Right hindlimb (tissue), 1 donor: ENCODE measurements at places on chromosomes 1 and 21.

- DNase-seq = no peak
Observed at GRCh38 chr1:17130138-17130635, 10.9 kb upstream of the PADI2 start.

DNA sequence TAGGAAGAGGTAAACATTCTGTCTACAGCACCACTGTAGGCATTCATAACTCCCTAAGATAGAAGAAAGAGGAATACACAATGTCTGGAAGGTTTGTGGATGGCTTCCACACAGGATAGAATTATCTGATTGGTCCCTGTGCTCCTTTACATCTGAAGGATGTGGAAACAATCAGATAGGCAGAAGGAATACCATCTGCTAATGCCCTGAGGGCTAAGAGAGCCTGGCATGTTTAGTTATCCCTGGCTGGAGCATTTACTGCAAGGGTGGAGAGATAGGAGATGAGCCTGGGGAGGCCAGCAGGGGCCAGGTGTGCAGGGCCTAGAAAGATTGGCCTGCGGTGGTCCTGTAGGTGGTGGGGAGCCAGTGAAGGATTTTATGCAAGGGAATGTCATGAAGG lies 8.6 kb upstream of the ACBD3 start:
- DNase-seq = no peak

DNA sequence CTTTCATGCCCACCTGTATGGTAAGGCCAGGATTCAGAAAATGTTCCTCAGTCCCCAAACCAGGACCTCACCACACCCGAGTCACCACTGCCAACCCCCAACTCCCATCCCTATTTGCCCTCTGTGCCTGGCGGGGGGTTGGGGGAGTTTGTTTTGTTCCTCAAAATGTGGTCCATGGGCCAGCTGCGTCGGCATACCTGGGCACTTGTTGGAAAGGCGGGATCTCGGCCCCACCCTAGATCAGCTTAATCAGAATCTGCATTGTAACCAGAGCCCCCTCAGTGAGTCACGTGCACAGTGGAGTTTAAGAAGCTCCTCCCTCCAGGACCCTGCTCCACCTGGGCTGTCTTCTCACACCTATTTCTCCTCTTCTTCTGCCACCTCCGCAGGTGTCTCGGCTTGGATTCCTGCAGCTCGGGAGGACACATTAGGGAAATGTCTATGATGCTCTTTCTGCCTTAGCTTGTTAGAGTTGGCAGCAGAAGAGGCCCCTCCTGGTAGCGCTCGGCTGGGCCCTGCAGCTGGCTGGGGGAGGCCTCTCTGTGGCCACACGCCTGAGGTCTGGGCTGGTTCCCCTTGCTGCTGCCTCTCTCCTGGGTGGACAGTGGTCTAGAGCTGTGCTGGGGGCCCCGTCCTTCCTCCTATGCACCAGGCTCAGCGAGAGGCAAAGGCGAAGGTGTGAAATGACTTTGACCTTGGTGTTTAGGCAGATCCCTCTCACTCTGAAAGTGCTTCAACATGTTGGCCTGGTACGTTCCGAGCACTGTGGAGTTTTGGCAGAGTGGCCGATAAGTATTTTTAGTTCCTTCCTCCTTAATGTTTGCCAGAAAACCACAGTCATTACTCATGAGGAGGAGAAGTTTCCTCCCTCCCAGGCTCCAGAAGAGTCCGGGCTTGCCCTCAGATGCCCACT lies 41.8 kb upstream of the CAMTA1 start:
- peak; percentile 76 for DNase-seq

- DNase-seq = no peak
Observed at GRCh38 chr1:11634365-11635192, 19.6 kb downstream of the FBXO2 start.

GRCh38 chr1:37930246-37931101 lies 16.4 kb downstream of the INPP5B start:
- DNase-seq = no peak

GRCh38 chr1:235939480-235939775 lies 72.7 kb upstream of the LYST start:
- no peak for DNase-seq

GRCh38 chr1:186681801-186682200 lies 1.6 kb upstream of the PTGS2 start:
- DNase-seq = no peak

DNA sequence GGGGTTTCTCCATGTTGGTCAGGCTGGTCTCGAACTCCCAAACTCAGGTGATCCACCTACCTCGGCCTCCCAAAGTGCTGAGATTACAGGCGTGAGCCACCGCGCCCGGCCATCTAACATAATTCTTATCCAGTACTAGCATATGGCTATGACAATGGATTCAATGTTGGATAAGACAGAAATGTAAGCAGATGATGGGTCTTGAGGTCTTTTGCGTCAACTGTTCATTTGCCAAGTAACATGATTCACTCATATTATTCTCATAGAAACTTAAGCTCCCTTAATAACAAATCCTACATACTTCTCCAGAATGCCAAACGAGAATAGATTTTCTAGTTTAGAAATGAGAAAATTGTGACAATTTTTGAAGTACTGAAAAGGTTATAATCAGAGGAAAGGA lies 170.3 kb downstream of the RGS7 start:
- no peak for DNase-seq

GRCh38 chr1:237042526-237042891 lies 525 bp downstream of the RYR2 start:
- no peak for DNase-seq

DNA sequence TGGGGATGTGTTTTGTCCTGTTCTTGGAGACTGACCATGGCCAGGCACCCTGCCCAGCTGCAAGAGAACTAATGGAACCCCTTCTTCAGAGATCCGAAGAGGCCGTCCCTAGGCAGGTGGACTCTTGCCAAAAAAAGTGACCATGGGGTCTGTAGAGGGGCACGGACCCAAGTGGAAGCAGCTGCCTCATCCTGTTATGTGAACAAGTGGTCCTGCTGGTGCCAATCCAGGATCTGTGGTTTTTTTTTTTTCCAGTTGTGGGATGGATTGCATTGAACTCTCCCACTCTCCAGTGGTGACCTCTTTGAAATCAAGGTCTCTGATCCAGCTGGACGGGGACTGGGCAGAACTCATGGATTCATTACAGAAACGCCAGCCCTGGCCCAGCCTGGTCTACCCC lies 71.2 kb downstream of the ARHGEF10L start:
- DNase-seq = no peak

- DNase-seq = no peak
Observed at GRCh38 chr1:160761886-160762285, 22.8 kb downstream of the SLAMF7 start.

DNA sequence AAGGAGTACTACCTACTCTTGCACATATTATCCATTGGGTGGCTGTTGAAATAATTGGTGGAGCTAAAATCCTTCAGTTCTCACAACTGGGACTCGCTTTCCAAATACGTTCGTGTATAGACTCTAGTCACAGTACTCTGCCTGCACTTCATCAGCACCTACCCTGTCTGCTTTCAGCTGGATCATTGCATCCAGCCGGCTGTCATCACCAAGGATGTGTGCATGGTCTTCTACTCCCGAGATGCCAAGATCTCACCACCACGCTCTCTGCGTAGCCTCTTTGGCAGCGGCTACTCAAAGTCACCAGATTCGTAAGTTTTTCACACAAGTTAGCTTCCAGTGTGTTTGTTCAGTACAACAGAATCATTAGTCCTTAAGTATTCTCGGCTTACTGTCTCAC lies 37.3 kb upstream of the PGD start:
- DNase-seq = no peak

- no peak for DNase-seq
Observed at GRCh38 chr1:54291276-54292001, 91.5 kb downstream of the MRPL37 start.

DNA sequence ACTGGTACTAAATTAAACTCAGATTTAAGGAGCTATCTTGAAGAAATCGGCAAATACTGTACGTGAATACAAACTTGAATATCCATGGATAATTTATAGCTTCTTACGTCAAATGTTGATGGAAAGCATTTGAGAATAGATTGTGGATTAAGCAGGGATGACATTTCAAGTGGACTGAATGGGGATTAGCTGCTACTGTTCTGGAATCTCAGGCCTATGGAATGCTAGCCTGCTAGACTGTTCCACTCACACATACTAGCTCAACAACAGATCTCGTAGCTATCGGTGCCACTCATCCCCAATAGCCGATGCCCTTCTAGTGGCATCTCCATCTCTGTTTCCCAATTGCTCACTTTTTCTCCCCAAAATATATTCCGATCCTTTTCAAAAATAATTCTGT lies 62.0 kb upstream of the USP25 start:
- DNase-seq = no peak

DNA sequence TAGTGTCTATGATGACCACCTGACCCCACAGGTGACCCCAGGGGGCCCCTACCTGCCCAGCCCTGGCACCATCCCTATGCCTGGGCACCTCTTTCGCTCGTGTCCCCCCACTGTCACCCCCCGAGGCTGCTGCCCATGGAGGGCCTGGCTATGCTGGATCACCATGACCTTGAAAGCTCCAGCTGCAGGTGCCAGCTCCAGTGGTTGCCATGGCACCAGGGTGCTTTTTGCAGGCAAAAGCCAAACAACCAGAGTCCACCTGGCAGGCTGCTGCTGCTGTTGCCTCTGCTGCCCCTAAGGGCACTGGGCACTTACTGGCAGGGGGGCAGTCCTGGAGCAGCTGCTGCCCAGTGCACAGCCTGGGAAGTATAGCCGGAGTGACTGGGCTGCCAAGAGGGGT lies 21.7 kb downstream of the ETNK2 start:
- no peak for DNase-seq

DNA sequence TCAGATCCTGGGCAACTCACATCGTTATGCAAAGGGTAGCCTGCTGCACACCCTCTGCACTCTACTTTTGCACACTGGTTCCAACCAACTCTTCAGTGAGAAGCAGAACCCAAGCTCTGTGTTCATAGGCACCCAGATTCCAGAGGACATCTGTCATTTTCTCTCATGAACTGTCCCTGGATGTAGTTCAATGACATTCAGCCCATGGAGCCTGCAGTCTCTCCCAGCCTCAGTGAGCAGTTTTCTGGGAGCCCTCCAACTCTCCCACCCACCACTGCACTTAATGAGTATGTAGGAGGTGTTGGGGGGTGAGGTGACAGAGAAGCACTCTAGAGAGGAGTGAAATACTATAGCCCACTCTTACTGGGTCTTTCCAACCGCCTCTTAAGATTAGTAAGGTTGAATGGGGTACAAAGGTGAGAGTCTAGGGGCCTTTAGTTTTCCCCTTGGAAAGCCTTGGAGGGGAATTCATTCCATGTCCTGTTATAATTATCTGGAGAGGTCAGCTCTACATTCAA lies 58.1 kb upstream of the APOBEC4 start:
- DNase-seq = no peak

- DNase-seq = peak; percentile 25
Observed at GRCh38 chr1:198556971-198557370, 16.5 kb upstream of the ATP6V1G3 start.

- peak; percentile 31 for DNase-seq
Observed at GRCh38 chr21:37758982-37759381, 157.3 kb downstream of the KCNJ6 start.

DNA sequence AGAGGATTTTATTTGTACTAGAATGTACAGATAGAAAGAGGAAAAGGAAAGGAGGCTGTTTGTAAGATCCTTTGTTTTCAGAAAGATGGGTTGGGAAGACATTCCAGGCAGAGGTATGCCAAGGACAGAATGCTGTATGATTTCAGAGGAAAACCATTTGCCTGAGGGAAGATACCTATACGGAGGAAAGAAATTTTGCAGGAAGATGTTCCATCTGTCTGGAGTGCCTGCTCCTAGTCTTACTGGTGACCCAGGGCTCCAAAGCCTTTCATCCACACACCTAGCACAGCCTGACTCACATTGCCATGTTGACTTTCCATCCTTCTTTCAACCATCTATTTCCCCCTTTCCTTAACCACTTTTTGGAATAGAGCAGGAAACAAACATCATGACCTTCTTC lies 18.2 kb downstream of the SAMD13 start:
- DNase-seq = no peak

GRCh38 chr1:189751311-189751710 lies 726.4 kb downstream of the BRINP3 start:
- DNase-seq = no peak

DNA sequence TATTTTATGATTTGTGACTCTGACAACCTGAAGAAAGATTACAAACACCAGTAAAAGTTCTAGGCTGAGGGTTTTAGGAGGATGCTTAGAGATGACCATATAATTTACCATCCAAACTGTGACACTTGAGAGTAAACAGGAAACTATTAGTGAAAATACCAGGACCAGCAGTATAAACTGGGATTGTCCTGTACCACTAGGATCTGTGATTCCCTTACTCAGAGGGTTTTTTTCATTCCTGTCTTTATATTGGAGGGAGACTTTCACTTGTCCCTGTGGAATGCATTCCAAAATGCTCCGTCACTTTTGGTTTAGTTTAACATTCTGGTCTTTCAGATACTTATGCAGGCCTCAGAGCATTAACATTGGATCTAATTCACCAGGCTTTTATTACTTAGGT lies 482.9 kb downstream of the PTBP2 start:
- DNase-seq = no peak

DNA sequence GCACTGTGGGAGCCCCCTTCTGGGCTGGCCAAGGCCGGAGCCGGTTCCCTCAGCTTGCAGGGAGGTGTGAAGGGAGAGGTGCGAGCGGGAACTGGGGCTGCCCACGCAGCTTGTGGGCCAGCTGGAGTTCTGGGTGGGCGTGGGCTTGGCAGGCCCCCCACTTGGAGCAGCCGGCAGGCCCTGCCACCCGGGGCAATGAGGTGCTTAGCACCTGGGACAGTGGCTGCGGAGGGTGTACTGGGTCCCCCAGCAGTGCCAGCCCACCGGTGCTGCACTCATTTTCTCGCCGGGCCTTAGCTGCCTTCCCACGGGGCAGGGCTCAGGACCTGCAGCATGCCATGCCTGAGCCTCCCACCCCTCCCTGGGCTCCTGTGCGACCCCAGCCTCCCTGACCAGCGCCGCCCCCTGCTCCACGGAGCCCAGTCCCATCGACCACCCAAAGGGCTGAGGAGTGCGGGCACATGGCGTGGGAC lies 11.6 kb downstream of the SCYL3 start:
- DNase-seq = no peak

DNA sequence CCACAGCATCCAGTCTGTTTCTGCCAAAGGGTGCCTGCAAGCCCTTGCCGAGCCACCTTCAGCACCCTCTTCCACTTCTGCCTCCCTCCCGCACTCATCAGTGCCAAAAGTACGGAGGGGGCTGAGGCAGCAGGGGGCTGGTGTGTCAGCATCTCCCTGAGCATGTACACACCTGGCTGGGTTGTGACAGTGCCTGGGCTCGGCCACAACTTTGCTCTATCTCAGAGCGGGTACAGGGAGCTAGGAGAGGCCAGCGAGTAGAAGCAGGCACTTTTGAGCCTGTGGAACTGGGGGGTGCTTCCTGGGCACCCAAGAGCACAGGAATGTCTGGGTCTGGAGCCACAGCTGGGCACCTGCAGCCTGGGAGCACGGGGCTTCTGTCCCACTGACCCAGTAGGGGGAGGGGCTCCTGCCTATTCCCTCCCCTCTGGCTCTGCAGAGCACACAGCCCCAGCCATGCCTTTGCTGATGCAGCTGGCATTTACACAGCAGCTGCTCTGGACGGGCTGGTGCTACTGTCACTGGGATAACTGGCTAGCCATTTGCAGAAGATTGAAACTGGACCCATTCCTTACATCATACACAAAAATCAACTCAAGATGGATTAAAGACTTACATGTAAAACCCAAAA lies 319.8 kb upstream of the RRP15 start:
- DNase-seq = no peak

- DNase-seq = no peak
Observed at GRCh38 chr1:33971018-33971710, 107.3 kb downstream of the HMGB4 start.
